ENCODE measurements at places on chromosomes 1 and 21.

GRCh38 chr1:229485318-229485717, 22.8 kb downstream of the NUP133 start:
- H3K4me3 ChIP-seq: no peak overlapping the region
- peaks cover 5% of the 10 kb centered on the region for H3K4me1 ChIP-seq
- DNase-seq: no peak

- DNase-seq: no peak
- no peaks in the 10 kb centered on the region for H3K36me3 ChIP-seq
- H3K4me3 ChIP-seq: peak overlapping the region; percentile 11
These were observed 108.5 kb downstream of the KCNK1 start for GRCh38 chr1:233722212-233722979.

- no peak overlapping the region for H3K4me3 ChIP-seq
- no peak for DNase-seq
- no peaks in the 10 kb centered on the region for H3K27me3 ChIP-seq
- H3K36me3 ChIP-seq: no peaks in the 10 kb centered on the region
- peaks cover 49% of the 10 kb centered on the region for H3K4me1 ChIP-seq
These were observed 19.2 kb upstream of the ID3 start for GRCh38 chr1:23578311-23578996.

- H3K4me3 ChIP-seq: no peak overlapping the region
- H3K36me3 ChIP-seq: no peaks in the 10 kb centered on the region
- DNase-seq: no peak
- H3K4me1 ChIP-seq: peaks cover 5% of the 10 kb centered on the region
- H3K27me3 ChIP-seq: peaks cover 18% of the 10 kb centered on the region
These were observed 13.2 kb upstream of the PLXNA2 start for GRCh38 chr1:208257351-208257750.

DNA sequence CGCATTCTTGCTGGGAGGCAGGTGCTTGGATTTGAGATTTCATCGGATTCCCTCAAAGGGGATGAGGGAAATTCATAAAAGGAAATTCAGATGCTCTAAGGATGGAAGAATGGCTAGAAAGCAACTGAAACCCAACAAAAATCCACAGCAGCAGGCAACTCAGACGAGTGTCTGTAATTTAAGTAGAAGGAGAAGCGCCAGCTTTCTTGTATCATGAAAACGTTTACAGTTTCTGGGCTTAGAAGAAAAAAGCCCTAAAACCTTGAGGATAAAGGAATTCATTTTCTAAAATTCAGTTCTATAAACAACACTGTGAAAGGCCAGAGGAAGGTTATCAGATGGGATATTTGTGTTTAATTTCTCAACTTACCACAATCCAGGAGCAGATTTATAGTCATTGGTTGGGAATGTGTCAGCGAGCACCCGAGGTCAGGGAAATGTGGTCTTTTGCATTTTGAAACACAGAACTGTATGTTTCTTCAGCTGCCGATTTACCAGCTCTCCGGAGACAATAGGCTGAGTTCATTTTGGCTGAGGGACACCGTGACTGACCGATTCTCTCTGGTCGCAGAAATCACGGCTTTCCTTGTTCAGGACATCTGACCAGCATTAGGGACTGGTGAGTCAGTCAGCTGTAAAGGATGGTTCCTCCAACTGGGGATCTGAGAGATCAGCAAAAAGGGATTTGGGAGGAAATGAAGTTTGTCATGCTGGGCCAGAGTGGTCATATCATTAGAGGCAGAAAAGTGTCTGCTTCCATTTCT, 111.6 kb upstream of the ERRFI1 start:
- H3K4me1 ChIP-seq: peaks cover 43% of the 10 kb centered on the region
- peak overlapping the region; percentile 63 for H3K27ac ChIP-seq
- no peaks in the 10 kb centered on the region for H3K27me3 ChIP-seq

DNA sequence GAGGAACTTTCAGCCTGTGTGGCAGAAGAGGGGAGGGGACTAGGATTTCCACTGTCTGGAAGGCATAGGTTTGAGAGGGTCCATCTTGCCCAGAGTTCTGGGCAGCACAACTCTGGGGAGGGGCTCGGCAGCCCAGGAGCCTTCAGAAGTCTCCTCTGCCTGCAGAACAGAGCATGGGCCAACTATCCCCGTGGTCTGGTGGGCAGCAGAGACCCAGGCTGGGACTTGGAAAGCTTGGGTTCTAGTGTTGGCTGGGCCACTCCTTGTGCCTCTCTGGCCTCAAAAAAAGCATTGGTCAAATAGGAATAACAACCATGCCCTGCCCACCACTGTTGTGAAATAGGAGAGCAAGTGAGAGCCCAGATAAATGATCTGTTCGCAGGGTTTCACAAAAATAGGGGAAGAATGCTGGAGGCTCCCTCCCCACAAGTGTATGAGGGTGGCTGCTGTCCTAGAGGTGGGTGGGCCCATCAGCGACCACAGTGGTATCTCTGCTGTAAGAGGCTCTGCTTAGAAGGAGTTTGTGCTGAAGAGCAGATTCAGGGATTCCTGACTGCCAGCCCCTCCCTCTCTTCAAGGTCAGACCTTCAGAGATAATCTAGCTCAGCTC, 8.9 kb downstream of the EPHA10 start:
- H3K27ac ChIP-seq: no peak overlapping the region
- peaks cover 99% of the 10 kb centered on the region for H3K27me3 ChIP-seq
- no peaks in the 10 kb centered on the region for H3K4me1 ChIP-seq
- no peaks in the 10 kb centered on the region for H3K36me3 ChIP-seq
- DNase-seq: no peak
- no peak overlapping the region for H3K4me3 ChIP-seq

- no peaks in the 10 kb centered on the region for H3K36me3 ChIP-seq
- no peaks in the 10 kb centered on the region for H3K4me1 ChIP-seq
- H3K27ac ChIP-seq: no peak overlapping the region
- DNase-seq: no peak
These were observed 82.8 kb downstream of the AXDND1 start for GRCh38 chr1:179448437-179449149.

GRCh38 chr1:113941245-113941559, 12.1 kb downstream of the HIPK1 start:
- H3K4me1 ChIP-seq: peaks cover 49% of the 10 kb centered on the region
- no peaks in the 10 kb centered on the region for H3K27me3 ChIP-seq
- H3K4me3 ChIP-seq: no peak overlapping the region
- peaks cover 32% of the 10 kb centered on the region for H3K36me3 ChIP-seq
- no peak for DNase-seq
- no peak overlapping the region for H3K27ac ChIP-seq

- no peak overlapping the region for H3K27ac ChIP-seq
- no peaks in the 10 kb centered on the region for H3K4me1 ChIP-seq
- no peak for DNase-seq
- H3K36me3 ChIP-seq: no peaks in the 10 kb centered on the region
- no peak overlapping the region for H3K4me3 ChIP-seq
- no peaks in the 10 kb centered on the region for H3K27me3 ChIP-seq
These were observed 704.5 kb upstream of the ADGRL4 start for GRCh38 chr1:79711001-79711431.

DNA sequence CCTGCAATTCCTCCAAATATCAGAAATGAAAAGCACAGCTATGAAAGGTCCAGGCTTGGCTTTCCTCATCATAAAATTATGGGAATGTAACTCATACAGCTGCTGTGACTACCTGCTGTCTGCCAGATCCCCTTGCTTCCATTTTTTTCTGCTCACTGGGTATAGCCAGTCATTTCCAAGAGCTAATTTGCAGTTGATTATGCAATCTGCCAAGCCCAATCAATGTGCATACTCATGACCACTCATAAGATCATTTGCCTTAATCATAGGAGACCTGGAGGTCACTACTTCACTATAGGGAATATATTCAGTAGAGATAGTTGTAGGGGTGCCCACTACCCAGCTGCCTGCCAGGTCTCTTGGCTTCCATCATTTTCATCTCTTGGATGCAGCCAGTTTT, 417.7 kb upstream of the ZRANB2 start:
- no peaks in the 10 kb centered on the region for H3K36me3 ChIP-seq
- H3K27ac ChIP-seq: no peak overlapping the region
- H3K4me1 ChIP-seq: no peaks in the 10 kb centered on the region
- no peak overlapping the region for H3K4me3 ChIP-seq

- no peak overlapping the region for H3K27ac ChIP-seq
- H3K27me3 ChIP-seq: no peaks in the 10 kb centered on the region
- DNase-seq: no peak
- no peaks in the 10 kb centered on the region for H3K4me1 ChIP-seq
- H3K4me3 ChIP-seq: no peak overlapping the region
These were observed 78.3 kb downstream of the ATP1B1 start for GRCh38 chr1:169184812-169185211.
